ENCODE measurements at places on chromosomes 1 and 21. TPM values are rescaled to one million over a fixed set of nuclear protein-coding genes. Genes with fewer than 3 reads are reported as not detected.

DNA sequence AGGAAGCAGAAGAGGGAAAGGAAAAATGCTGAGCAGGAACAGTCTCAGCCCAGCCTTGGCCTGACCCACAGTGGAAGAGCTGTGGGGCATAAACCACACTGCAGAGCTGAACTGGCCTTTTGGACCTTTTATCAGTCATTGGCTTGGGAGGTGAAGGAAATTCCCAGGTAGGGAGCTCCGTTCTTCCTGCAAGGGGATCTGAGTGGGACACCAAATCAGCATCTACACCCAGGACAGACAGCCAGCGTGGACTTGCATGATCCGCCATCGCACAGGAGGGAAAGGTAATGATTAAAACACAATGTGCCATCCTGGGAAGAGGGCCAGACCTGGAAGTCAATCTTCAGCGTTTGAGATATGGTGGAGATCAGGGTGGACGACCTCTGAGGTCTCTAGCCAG is 1.2 kb upstream of the MTFR1L start:
- DNase-seq, result no peak

GRCh38 chr1:163130225-163130856 is 61.2 kb downstream of the RGS4 start:
- DNase-seq, result no peak

DNA sequence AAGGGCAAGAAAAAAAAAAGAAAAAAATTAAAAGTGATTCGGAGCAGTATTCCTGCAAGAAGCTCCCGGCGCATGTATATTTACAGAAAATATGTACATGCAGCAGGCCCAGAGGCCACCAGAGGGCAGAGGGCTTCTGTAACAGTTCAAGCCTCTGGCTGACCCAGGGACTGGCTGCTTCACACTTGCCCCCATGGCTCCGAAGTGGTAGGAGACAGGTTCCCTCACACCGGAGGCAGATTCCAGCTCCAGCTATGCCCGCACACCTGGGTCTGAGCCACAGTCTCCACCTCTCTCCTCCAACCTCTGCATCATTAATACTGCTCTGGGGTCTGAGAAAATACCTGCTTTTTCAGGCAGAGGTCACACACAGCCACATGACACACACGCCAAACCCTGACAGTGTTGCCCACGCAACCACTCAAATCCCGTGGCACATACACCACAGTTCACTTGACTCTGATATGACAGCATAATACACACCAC is 2.2 kb upstream of the ARHGAP30 start:
- DNase-seq, result no peak

DNA sequence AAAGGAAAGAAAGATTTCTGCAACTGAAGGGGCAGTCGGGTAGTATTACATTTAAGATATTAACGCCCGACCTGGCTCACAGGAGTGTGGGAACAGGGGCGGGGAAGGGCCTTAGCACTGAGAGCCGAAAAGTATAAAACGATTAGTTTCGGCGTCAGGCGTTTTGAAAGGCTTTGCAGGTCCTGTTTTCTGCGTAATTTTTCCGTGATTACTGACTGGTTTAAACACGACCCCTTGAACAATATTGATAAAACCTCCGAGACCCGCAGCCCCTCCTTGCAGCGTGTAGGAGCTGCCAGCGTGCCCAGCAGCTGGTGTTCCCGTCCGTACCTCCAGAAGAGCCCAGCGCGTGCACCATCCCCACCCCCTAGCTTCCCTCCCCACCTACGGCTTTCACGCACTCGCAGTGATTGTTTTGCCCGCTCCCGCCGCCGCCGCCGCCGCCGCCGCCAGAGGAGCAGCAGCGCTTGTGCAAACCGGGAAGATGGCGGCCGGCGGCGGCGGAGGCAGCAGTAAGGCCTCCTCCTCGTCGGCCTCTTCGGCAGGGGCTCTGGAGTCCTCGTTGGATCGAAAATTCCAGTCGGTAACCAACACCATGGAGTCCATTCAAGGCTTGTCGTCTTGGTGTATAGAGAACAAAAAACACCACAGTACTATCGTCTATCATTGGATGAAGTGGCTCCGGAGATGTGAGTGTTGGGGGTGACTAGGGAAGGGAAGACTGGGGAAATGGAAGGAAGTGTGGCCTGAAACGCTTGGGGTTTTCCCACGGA is 470 bp downstream of the RPRD2 start:
- DNase-seq, result peak; percentile 73

GRCh38 chr1:22039594-22040285 is 12.8 kb upstream of the CDC42 start:
- peak; percentile 71 for DNase-seq

DNA sequence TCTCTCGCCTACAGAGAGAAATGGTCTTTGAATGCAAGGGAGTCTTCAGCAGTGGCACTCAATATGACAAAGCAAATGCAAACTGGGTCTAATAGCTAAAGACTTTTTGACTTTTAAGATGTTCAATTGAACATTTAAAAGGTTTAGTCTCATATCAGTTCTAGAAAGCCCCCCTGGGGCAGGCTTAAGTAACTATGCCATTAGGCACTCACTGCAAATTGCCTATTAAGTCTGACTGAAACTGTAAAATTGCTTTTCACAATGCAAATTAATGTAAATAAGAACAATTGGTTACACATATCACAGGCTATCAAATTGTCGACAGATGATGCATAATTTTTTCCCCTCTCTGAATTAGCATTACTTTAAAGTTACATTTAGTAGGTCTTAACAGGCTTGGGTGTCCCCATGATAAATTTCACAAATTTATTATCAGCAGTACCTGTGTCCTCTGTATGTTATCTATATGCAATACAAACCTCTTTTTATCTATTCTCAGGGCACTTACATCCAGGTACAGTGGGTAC is 329.1 kb downstream of the LRRIQ3 start:
- no peak for DNase-seq

GRCh38 chr1:184945678-184946412 is 28.5 kb downstream of the NIBAN1 start:
- DNase-seq, result no peak

DNA sequence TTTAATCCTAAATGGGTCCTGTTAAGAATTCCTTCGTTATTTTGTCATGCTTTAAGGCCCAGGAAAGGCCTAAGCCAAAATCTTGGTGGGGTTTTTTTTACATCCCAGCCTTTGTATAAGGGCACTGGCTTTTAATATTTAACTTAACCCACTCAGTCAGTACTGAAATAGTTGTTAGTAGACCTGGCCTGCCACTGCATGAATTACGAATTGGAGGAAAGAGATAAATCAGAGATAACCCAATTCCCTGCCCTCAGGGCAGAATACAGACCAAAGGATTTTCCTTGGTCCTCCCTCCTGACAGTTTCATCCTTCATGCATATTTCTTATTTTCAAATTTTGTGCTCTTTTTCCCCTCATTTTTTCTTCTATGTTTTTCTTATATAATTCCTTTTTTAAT is 193.0 kb downstream of the FASLG start:
- DNase-seq, result no peak

GRCh38 chr21:34039678-34040382 is 33.5 kb upstream of the MRPS6 start:
- no peak for DNase-seq

DNA sequence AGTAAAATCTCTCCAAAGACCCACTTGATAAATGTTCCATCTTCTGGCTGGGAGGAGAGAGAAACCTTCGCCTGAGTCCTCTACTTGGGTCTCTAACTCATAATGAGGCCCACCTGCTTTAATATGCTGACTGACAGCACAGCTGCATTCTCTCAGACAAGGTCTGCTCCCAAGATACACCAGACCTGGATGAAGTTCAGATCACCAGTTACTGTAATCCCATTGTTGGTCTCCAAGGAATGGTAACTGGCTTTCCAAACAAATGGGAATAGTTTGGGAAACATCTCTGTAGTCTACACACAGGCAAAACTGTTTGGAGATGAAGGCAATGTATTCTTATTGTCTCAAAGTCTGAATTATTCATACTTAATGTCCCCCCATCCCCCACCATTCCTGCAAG is 27.9 kb upstream of the COL24A1 start:
- no peak for DNase-seq

DNA sequence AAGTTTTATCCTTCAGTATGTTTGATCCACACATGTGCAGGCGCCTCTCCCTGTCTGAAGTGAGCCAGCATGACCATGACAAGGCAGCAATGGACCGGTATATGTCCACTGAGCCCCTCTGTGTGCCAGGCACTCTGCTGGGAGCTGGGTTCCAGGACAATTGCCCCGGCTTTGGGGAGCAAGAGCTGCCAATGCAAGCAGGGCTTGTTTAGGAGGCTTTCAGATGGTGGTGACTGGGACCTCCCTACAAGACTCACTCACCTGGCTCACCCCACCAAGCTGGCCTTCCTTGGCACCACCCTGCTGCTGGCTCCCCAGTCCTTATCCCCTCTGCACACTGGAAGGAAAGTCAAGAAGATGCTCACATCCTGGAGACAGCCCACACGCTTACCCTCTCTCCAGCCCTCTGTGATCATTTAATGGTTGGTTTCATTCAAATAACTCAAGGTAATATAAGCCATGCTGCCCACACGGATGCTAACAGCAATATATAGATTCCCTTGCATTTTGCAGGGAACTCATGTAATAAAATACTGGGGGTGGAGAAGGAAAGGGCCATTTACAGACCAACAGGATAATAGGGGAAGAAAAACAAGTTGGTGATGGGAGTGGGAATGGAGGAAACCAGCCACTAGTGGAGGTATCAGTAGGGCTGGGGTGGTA is 23.6 kb downstream of the KCND3 start:
- no peak for DNase-seq

- no peak for DNase-seq
Observed at GRCh38 chr1:230758709-230759368, 11.7 kb downstream of the CAPN9 start.

- no peak for DNase-seq
Observed at GRCh38 chr1:10608690-10609089, 133.9 kb downstream of the PEX14 start.

DNA sequence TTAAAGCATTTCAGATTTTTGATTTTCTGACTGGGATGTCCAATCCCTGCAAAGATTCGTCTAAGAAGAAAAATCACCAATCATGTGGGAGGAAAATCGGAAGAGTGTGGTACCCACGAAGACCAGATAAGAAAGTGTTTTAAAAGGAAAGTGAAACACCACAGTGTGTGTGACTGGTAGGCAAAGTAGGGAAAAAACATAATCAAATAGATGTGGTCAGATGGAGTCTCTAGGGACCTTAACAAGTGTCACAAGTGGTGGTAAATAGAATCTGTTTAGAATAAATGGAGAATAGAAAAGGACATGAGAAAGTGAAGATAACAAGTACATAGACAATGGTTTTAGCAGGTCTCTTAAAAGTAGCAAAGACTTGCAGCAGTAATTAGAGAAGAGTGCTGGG is 154.6 kb downstream of the SLC30A10 start:
- no peak for DNase-seq

DNA sequence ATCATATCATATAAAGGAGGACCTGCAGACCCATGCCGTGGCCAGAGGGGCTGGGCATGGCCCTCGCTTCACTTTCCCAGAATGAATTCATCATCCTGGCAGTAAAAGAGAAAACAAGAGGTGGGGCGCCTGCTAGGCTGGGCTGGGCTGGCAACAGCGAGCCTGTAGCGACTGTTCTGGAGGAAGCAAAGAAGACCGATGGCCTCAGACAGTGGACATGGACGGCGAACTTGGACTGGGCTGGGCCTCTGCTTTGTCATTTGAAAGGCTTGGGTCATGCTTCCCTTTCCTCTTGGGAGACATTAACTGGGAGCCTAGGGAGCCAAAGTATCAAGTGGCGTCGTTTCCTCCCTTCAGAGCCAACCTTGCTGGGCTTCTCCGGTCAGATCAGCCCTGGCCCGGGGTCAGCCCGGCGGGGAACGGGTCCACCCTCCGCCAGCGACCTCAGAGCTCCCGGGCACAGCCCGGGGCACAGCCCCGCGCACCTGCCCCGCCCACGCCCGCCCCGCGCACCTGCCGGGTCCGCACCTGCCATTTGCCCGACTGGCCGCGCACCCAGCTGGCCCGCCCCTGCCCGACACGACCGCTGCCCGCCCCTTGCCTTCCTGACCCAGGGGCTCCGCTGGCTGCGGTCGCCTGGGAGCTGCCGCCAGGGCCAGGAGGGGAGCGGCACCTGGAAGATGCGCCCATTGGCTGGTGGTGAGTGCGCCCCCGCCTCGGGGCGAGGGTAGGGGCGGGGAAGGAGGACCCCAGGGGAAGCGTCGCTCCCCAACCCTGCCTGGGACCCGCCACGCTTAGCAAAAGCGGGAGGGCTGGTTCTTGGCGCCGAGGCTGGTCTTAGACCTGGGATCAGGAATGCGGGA is at the start of gene FAM3B:
Gene FAM3B (plus strand): TSS at position 602 of the 863 bp plus-strand sequence. CDS start 79 bp downstream, at position 681.
- DNase-seq, result no peak

GRCh38 chr1:181416268-181416860 is 67.0 kb upstream of the CACNA1E start:
- DNase-seq, result no peak

- DNase-seq, result no peak
Observed at GRCh38 chr1:65090406-65090805, 57.6 kb upstream of the AK4 start.

DNA sequence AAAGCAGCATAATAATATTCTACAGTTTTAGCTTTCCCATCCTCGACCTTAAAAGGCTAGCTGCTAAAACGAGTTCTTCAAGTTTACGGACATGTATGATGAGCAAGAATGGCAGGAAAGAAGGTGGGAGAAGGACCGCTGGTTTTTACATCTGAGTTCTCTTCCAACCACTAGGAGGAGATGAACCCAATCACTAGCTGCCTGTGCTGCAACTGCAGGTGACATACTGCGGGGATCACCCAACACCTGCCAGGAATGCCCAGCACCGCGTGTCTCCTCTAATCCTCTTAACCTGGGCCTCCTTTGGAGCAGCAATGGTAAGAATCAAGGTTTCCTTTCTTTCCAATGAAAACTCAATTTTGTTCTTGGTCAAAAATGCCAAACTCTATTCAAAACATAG is 23.5 kb downstream of the TOR3A start:
- no peak for DNase-seq

DNA sequence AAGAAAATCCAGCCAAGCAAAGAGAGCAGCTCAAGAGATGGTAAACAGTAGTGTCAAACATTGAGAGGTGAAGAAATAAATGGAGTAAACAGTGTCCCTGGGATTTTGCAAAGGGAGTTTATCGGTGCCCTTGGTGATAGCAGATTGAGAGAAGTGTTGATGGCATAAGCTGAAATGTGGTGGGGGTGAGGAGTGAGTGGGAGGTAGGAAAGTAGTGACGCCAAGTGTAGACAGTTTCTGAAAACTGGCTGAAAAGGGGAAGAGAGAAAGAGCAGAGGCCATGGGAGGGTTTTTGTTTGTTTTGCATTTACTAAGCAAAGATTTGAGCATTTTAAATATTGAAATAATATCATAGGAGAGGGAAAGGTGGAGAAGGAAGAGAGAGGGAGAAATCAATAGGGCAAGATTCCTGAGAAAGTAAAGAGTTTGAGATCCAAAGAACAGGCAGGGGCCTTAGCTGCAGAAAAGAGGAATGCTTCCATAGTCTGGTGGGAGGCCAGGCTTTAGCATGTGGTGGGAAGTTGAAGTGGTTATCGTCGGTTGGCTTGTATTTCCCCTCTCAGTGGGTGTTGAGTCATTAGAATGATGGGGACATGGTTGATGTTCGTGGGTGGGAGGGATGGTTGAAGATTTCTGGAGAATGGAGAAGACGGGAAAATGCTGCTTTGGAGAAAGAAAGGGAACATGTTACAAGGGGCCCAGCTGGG is 26.8 kb upstream of the RASAL2 start:
- no peak for DNase-seq

Gene SLC30A2
- total RNA-seq, result not detected

Gene OR2T2
- total RNA-seq, result not detected

Gene FRRS1
- total RNA-seq, result 7.2 TPM

Gene DNAJC8
- total RNA-seq, result 81.2 TPM

Gene LCE2C
- not detected for total RNA-seq

Gene FCAMR
- total RNA-seq, result 0.14 TPM

Gene SPATA21
- total RNA-seq, result not detected

Measured in Caki2 (cell line).